Foreskin fibroblast (primary cell): ENCODE measurements at places on chromosomes 12 and 14.

- DNase-seq = no peak
Observed at GRCh38 chr12:129440278-129440677, 463.5 kb downstream of the TMEM132D start.

DNA sequence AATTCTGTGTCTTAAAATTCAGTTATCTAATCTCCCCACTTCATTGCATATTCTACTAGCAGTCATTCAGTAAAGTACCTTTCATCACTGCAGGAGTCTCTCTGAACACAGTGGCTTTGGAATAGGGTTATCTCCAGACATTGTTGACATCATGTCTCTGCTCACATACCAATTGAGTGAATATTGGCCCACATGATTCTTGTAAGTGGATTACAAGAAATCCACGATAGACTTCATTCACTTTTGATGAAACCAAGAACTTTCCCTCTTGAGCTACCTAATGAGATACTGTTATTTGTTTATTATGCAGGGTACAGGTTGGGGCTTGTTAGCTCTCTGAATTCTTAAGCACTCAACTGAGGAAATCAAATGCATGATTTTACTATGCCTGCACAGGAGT, 284.9 kb downstream of the RAD51B start:
- peak; percentile 63 for DNase-seq

DNA sequence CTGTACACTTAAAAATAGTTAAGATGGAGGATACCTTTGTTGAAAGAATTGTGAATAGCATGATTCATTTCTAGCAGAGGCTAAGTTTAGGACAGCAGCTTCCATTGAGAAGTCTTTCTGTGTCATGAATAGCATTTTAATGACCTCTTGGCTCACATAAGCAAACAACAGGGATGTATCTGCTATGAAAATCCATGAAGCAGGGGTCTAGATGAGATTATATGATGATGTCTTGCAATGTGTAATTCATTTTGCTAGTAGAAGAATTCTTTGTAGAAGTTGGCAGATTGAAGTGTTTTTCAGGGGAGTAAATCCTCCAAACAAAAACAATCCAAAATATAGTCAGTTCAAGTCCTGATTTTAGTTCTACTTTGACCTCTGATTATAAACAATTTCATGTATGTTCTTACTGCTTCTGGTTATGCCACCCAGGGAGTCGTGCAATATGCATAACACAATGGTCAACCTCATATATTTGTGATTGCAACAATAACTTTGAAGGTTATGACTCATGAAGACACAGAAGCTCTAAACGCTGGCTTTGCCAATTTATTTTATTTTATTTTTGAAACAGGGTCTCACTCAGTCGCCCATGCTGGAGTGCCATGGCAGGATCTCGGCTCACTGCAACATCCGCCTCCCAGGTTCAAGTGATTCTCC, 6.9 kb upstream of the RD3L start:
- no peak for DNase-seq

DNA sequence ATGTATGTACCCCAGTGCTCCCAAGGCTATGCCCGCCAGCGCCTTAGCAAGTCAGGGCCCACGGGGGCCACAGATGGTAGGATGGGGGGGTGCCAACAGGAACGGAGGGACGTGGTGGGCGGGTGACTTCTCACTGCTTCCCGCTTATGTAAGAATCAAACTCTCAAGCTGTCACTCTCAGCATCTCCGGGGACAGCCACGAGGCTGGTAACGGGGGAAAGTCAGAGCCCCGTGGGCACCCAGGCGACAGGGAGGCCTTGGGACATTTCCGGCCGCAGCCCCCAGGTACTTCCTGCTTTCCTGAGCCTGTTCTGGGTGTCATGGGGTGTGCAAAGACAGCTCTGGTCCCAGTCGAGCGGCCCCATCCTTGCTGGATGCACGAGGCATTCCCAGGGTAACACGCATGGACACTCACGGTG, 59.3 kb downstream of the TESC start:
- no peak for DNase-seq

DNA sequence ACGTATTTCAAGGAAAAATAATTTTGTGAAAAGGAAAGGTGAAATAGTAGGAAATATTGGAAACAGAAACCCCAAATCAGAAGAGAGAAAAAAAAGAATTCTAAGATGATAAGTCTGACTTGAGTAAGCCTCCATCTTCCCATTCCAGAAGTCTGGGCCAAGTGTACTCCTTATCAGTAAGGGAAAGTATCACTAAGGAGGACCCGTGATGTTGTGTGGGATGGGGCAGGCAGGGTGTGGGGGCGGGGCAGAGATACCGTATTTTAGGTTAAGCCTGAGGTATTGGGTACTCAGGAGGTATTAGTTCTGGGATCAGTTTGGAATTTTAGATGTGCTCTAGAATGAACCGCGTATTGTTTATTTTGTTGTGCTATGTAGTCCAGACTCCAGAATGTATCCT, 33.8 kb upstream of the PSMA6 start:
- no peak for DNase-seq

DNA sequence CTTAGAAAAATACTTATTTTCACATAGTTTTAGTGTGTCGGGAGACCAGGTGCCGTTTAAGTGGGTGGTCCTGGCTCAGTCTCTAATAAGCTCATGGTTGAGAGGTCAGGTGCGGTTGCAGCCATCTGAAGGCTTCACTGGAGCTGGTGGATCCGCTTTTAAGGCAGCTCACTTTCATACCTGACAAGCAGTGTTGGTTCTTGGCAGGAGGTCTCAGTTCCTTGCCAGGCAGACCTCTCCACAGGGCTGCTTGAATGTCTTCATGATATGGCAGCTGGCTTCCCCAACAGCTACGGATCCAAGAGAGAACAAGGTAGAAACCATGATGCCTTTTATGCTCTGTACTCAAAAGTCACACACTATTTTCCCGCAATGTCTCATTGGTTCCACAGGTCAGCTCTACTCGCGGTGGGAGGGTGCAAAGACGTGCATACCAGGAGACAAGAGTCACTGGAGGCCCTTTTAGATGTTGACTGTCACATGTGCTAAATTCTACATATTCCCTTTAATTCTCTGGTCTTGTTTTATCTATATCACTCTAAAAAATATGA, 8.0 kb upstream of the ZDHHC17 start:
- no peak for DNase-seq

- no peak for DNase-seq
Observed at GRCh38 chr14:94458096-94458495, 5.5 kb upstream of the SERPINA11 start.

DNA sequence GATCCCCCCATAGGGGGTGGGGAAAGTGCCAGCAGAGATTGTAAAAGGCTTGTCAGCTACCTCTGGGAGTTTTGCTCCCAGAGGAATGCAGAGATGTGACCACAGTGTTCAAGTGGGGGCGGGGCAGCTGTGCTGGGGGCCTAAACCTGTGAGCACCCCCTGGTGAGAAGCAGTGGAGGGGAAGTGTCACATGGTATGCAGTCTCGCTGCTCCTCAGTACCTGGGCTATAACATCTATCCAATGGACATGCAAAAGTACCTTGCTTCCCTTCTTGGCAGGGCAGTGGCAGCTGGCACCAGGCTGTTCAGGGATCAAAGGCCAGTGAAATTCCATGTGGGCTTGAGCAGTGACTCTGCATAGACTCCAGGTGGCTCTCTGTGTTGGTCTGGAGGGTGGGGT, 20.3 kb downstream of the OR4K2 start:
- DNase-seq = no peak

GRCh38 chr12:21453312-21453852, 15.9 kb downstream of the PYROXD1 start:
- DNase-seq = no peak

DNA sequence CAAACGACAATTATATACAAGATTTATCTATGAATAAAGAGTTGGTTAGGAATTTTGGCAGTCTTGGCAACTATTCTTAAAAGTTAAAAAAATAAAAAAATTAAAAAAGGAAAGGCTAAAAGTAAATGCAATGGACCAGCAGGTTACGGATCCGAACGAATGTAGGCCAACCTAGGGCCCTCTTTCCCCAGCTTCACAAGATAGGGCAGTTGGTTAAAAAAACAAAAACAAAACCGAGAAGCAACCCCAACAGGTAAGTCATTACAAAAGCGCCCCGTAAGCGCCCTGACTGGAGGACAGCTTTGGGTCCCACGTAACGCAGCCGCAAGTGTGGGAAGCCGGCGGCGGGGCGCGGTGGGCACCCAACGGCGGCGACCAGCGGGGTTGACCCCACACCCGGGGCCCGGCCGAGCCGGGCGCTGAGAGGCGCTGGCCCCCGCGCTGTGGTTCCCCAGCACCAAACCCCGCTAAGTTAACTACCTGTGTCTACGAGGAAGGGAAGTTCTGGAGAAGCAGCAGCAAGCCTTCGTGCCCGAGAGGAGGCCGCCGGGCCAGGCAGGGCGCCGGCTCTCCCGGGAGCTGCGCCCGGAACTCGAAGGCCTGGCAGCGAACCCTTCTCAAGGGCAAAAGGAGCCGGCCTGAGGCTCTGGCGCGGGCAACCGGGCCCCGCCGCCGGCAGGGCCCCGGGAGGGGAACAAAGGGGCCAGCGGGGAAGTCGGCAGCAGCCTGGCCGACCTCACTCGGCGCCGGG, 882 bp downstream of the HECTD1 start:
- DNase-seq = peak; percentile 46

DNA sequence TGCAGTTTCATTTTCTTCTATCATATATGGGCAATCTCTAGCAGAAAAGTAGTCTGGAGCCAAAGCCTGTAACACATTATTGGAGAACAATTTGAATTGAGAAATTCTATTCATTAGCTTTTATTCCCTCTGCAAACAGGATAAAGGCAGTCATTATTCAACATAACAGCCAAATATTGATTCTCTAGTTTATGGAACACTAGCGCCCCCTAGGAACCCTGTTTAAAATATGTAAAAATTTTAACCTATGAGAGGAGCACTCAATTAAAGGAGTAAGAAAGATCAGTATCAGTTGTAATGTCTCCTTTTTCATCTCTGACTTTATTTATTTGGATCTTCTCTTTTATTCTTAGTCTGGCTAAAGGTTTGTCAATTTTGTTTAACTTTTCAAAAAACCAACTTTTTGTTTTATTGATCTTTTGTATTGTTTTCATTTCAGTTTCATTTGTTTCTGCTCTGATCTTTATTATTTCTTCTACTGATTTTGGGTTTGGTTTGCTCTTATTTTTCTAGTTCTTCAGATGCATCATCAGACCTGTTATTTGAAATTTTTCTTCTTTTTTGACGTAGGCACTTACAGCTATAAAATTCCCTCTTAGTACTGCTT, 4.8 kb upstream of the LMNTD1 start:
- peak; percentile 41 for DNase-seq

- no peak for DNase-seq
Observed at GRCh38 chr14:24713404-24713803, 79.4 kb upstream of the GZMB start.

DNA sequence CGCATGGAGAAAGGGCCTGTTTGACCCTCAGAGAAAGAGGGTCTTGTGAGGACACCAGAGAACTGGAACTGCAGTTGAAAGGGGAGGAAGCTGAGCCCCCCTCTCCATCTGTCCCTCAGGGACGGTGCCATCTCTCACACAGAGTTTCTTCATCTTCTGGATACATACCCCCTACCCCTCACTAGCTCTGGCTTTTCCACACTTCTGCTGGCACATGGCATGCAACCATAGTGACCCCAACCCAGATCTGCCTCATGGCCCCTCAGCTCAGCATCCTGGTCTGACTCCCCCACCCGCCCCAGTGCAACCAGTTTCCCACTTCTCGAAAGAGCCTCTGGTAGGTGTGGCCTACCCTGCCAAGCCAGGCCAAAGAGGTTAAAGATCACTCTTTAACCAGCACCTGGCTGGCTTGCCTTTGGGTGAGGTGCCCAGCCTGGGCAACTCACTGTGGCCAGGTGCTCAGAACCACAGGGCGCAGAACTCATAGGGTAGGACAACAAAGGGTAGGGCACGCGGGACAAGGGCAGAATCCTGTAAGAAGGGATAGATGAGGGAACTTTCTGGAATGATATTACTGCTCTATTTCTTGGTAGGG, 25.8 kb downstream of the GALNT16 start:
- DNase-seq = no peak

GRCh38 chr14:85276979-85277228, 253.0 kb upstream of the FLRT2 start:
- no peak for DNase-seq

- DNase-seq = no peak
Observed at GRCh38 chr12:124650912-124651311, 83.5 kb upstream of the NCOR2 start.

DNA sequence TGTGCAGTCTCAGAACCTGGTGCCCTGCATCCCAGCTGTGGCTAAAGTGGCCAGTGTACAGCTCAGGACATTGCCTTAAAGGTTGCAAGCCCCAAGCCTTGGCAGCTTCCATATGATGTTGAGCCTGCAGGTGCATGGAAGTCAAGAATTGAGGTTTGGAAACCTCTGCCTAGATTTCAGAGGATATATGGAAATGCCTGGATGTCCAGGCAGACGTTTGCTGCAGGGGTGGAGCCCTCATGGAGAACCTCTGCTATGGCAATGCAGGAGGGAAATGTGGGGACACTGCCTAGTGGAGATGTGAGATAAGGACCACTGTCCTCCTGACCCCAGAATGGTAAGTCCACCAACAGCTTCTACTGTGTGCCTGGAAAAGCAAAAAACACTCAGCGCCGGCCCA, 17.9 kb upstream of the CNIH1 start:
- no peak for DNase-seq

GRCh38 chr14:57462551-57462950, 31.1 kb downstream of the CCDC198 start:
- DNase-seq = no peak

- DNase-seq = no peak
Observed at GRCh38 chr12:122028905-122029560, 7.3 kb downstream of the BCL7A start.

DNA sequence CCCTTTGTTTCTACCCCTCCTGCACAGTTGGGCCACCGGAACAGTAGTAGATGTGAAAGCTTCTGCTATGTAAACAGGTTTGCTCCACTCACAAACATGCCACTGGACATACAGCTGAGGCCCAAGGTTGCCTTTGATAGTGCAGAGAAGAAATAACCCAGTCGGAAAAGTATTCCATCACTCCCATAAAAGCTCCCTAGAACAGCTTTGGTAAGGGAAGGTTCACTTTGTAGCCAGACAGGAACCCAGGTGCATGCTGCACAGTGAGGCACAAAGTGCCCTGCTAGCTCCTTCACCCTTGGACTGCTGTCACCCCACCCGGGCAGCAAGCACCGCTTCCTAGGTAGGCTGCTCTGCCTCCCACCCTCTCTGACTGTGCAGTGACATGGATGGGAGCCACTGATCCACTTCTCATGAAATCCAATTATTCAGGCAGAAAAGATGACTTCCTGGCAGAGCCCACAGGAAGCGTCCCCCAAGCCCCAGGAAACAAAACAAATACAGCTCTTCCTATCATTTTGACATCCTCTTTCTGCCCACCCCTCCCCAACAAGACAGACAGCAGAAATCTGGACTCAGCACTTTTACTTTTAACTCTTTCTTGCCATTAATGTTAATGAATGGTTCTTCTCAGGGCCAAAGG, 100.2 kb downstream of the SRGAP1 start:
- DNase-seq = no peak
